NCI-H1092 treated with DMSO at 0.1 percent for 48 hours (cell line): ENCODE measurements at places on chromosomes 5 and 9.

- DNase-seq: no peak
These were observed 167.9 kb upstream of the BRINP1 start for GRCh38 chr9:119537138-119537537.

- no peak for DNase-seq
These were observed 20.3 kb downstream of the C5orf63 start for GRCh38 chr5:127053049-127053448.

DNA sequence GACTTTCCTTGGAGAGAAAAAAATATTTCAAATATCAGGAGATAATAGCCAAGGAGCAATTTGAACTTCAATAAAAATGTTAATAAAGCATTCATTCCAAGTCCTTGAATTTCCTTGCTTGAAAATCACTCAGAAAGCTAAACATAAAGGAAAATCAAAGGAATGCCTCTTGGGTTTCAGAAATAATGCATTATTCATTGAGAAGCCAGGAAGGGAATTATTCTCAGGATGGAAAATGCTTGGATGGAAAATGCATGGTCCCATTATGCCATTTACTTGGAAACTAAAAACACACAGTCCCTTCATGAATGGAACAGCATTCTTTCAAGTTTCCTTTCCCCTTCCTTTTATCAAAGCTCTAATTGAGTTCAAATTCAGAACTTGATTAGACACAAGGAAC lies 160.9 kb downstream of the LPAR1 start:
- no peak for DNase-seq

DNA sequence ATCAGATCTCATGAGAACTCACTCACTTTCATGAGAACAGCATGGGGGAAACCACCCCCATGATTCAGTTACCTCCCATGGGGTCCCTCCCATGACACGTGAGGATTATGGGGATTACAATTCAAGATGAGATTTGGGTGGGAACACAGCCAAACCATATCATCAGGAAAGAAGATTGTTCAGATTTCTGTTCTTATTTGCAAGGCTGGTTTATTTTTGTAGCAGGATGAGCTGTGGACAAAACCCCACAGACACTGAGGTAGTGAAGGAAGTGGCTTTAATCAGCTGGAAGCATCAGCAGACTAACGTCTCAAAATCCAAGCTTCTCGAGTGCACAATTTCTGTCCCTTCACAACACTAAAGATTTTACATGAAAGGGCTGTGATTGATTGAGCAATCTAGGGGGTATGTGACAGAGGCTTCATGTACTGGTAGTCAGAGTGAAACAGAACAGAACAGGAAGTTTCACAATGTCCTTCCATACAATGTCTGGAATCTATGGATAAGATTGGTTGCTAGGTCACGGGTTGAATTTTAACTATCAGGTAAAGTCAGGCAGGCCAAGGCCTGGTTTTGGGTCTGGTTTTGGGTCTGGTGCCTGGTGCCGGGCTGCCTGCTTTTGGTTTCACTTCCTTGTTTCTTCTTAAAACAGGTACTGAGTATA lies 91.3 kb upstream of the ZNF366 start:
- no peak for DNase-seq

- no peak for DNase-seq
These were observed 82.9 kb downstream of the CEMIP2 start for GRCh38 chr9:71685394-71685793.

DNA sequence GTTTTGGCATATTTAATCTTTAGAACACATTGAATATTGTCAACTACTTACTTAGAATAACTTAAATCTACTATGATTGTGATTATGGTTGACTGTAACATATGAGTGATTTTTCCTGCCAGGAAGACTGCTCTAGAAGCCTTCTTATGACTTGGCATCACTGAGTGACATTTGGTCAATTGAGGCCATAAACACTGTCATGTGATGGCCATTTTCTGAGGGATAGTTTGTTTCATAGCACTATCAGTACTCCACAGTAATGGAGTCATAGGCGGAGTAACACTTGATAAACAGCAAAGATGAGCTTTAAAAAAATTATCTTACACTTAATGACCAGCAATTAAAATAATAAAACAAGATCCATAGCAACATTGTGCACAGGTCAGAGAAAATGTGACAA lies 31.0 kb downstream of the C9orf40 start:
- no peak for DNase-seq

- no peak for DNase-seq
These were observed 37.9 kb downstream of the ARHGEF28 start for GRCh38 chr5:73663860-73664240.

- no peak for DNase-seq
These were observed 42.4 kb downstream of the SERINC5 start for GRCh38 chr5:80213466-80213865.

DNA sequence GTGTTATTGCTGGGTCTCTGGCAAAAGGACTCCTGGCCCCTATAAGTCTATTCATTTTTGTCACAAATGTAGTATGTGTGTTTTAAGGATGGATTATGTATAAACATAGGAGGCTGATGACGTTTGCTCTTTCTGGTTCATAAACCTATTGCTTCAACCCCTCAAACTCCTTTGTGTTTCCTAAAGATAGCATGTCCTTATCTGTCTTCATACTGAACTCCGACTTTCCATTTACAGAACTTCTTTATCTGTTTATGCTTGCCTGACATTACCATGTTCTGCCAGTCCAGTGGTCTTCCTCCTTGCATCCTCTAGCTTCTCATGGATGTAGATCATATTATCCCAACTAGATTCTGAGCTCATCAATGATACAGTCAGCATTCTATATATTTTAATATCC lies 46.1 kb downstream of the ARHGEF28 start:
- no peak for DNase-seq

GRCh38 chr9:3036333-3036700 lies 192.4 kb upstream of the PUM3 start:
- DNase-seq: no peak

- no peak for DNase-seq
These were observed 20.0 kb upstream of the CREBRF start for GRCh38 chr5:173035904-173036707.

DNA sequence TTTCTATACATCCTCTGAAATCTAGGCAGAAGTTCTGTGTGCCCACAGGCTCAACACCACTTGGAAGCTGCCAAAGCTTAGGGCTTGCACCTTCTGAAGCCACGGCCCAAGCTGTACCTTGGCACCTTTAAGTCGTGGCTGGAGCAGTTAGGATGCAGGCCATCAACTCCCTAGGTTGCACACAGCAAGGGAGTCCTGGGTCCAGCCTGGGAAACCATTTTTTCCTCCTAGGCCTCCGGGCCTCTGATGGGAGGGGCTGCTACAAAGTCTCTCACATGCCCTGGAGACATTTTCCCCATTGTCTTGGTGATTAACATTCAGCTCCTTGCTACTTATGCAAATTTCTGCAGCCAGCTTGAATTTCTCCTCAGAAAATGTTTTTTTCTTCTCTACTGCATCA lies 15.5 kb upstream of the PLK2 start:
- DNase-seq: no peak

GRCh38 chr9:134419684-134420076 lies 93.4 kb downstream of the RXRA start:
- peak; percentile 16 for DNase-seq

GRCh38 chr9:26375448-26375847 lies 517.2 kb downstream of the CAAP1 start:
- DNase-seq: no peak

DNA sequence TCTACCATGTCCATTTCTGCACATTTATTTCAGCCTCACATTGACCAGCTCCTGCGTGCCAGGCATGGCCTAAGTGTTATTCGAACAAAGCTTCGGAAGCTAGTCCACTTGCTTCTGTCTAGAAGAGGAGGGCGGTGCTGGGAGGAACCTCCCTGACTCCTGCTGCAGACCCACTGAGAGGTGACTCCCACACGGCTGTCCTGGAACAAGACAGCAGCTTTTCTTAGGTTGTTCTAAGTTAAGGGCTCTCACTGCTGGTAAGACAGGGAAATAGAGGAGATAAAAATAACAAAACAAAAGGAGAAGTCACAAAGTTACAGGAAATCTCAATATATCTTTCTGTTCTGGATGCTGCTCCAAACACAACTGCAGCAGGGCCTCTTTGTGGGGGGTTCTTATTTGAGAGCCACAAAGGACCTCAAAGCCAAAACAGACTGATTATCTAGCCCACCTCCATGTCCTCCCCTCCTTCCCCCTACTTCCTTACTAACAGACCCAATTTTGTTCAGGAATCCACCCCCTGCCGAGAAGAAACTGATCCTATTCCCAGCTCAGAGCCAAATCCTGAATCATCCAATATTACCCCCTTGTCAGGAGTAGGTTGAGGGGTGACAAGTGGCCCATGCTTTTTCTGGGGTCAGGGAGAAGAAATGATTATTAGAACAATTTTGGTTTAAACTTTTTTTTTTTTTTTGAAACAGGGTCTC lies 28.4 kb upstream of the KCNIP1 start:
- DNase-seq: no peak

DNA sequence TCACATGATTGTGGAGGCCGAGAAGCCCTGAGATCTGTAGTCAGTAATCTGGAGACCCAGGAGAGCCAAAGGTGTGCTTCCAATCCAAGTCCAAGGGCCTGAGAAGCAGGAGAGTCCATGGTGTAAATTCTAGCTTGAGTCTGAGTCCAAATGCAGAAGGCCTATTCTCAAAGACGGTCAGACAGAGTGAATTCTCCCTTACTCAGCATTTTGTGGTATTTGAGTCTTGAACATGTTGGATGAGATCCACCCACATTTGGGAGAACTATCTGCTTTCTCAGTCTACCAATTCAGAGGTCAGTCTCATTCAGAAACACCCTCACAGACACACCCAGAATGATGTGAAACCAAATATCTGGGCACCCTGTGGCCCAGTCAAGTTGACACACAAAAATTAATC lies 128.8 kb upstream of the PTCH1 start:
- DNase-seq: no peak

GRCh38 chr5:173538654-173539053 lies 77.8 kb downstream of the BOD1 start:
- DNase-seq: no peak

GRCh38 chr5:111379391-111379816 lies 132.9 kb downstream of the STARD4 start:
- DNase-seq: peak; percentile 60

DNA sequence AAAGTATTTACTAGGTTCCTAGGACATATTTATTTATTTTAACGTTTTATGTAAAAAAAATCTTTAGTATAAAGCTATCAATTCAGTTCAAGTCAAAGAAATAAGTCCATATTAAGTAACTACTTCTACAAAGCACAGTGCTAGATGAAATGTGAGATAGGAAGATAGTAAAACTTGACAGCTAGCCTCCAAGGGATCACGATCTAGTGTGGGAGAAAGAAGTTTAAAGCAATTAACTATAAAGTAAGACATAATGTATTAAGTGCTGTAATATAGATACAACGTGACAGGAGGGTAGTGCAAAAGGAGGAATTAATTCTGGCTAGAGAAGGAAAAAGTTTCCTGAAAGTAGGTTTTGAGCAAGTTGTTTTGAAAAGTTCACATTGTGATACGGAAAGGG lies 134.9 kb downstream of the ST8SIA4 start:
- no peak for DNase-seq

DNA sequence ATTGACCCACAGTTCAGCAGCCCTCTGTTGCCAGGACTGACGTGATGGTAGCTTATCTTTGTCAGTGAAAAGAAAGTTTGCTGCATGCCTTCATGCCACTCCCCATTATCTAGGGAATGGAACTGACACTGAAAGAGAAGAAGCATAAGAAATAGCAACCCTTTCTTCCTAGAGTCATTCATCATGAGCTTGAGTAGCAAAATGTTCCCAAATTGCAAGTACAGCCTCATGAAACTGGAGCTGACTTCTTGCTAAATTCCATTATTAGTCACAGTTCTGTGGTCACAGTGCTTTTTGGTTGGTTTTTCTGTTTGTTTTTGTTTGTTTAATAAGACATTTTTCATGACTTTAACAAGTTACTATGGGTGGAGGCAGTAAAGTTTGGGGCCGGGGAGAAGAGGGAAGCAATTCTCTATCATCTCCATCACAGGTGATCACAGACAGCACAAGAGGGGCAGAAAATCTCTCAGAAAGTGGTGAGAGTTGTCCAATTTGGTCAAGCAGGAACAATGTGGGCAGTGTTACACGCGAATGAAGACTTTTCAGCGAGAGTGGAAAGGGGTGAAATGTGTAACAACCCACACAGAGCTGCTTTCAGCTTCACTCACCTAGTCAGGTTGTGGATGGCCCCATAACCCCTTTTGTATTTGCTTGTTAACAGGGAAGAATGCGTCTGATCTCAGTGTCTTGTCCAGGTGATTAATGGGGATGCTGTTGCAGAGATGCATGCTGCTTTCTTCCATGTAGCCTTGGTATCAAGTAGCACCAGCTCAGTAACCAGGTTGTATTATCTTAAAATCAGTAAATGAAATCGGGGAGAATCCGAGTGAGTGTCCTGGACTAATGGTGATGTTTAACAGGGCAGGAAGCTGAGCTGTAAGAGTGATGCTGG lies 440.4 kb downstream of the DMRT2 start:
- no peak for DNase-seq

DNA sequence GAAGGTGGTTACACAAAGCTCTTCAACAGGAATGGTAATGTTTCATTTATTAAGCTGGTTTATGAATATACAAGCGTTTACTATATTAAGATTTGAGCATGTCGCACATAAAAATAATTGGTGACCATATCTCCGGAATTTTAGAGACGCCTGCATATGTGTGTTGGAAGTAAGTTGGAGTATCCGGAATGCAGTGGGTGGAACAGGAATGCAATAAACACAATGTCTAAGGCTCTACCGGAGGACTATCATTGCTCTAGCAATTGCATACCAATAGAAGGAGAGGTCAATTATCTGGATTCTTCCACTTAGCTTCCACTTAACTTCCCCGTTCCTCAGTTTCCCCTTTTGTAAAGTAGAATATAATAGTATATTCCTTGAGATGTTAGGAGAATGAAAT lies 1.1 kb upstream of the CEP78 start:
- no peak for DNase-seq

DNA sequence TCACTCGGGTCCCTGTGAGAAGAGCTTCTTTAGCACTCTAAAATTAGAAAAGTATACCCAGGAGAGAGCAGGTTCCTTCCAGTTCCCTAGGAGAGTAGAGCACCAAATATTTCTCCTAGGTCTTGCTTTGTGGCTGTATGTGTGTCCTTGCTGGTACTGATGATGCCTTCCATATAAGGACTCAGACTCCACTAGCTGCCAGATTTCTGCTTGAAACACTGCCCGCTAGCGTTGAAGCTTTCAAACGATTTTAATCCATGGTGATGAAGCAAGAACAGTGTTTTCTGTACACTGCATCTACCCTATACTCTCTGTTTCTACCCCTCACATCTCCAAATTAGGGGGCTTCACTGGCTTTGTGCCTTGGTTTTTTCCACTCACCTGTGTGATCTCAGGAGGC lies 2.4 kb upstream of the SMC2 start:
- DNase-seq: peak; percentile 92

GRCh38 chr9:137797206-137798120 lies 80.1 kb upstream of the CACNA1B start:
- no peak for DNase-seq

- DNase-seq: no peak
These were observed 166.4 kb downstream of the FAM170A start for GRCh38 chr5:119795768-119796167.

DNA sequence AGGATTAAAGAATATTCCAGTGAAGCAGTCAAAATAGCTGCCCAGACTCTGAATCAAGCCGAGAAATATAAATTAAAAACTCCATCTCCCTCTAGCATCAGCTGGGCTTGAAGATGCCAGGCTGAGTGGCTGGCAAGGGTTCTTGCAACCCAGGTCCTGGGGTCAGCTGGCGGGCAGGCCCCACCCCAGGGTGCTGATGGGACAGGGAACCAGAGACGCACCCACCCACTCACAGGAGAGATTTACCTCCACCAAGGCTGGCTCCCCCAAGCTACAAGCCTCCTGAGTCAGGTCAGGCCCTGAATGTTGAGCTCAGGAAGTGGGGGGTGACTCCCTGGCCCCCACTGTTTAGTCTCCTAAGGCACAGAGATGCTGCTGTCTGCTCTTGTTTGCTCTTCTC lies 83.9 kb upstream of the HSPA9 start:
- DNase-seq: no peak
